ENCODE measurements at places on chromosomes 6 and 20. TPM values are rescaled to one million over a fixed set of nuclear protein-coding genes. Genes with fewer than 3 reads are reported as not detected.
A peak's percentile ranks its signal among the peaks of the same experiment; 100 is the strongest.

- DNase-seq, result no peak
Measured at GRCh38 chr20:8049310-8049709, 29.7 kb upstream of the TMX4 start.

BFSP1 gene
- 3.0 TPM for total RNA-seq

LPA gene
- 0.66 TPM for total RNA-seq

MOG gene
- 85.3 TPM for total RNA-seq

- DNase-seq, result peak; percentile 84
Measured at GRCh38 chr20:44738813-44739477, 6.7 kb upstream of the KCNK15 start.

NHSL1 gene
- 23.5 TPM for total RNA-seq

- DNase-seq, result no peak
Measured at GRCh38 chr20:46230106-46230491, 78.2 kb downstream of the CDH22 start.

PSORS1C2 gene
- total RNA-seq, result not detected

DNA sequence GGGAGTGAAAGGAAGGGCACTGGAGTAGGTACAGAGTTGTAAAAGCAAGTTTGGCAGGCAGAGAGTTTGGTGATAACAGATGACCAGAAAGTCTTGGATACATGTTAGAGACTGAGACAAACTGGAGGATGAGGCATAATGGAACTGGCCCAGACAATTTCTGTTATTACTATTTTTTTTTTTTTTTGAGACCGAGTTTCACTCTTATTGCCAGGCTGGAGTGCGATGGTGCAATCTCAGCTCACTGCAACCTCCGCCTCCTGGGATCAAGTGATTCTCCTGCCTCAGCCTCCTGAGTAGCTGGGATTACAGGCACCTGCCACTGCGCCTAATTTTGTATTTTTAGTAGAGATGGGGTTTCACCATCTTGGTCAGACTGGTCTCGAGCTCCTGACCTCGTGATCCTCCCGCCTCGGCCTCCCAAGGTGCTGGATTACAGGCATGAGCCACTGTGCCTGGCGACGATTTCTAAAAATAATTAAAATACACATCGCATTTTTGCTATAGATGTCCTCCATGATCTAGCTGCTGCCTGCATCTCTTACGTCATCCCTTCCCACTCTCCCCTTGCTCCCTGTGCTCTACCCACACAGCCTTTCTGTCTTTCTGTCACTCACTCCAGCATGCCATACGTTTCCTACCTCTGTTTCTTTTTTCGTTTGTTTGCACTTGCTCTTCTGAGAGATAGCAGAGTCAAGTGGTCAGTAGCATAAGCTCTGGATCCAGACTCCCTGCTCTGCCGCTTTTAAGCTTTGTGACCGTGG, 23.5 kb downstream of the MAPK14 start:
- DNase-seq, result no peak

DNA sequence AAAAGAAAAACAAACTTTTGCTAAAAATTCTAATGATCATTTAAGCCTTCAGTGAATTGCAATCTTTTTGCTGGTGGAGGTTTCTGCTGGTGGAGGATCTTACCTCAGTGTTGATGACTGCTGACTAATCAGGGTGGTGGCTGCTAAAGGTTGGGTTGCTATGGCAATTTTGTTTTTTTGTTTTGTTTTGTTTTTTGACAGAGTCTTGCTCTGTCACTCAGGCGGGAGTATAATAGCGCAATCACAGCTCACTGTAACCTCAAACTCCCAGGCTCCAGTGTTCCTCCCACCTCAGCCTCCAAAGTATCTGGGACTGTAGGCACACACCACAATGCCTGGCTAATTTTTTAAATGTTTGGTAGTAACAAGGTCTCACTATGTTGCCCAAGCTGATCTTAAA, 94.7 kb downstream of the ANKRD6 start:
- DNase-seq, result no peak

BTBD3 gene
- total RNA-seq, result 138 TPM

DNAH8 gene
- total RNA-seq, result 0.11 TPM

NRSN1 gene
- 44.6 TPM for total RNA-seq

SPATA2 gene
- 36.4 TPM for total RNA-seq

DNA sequence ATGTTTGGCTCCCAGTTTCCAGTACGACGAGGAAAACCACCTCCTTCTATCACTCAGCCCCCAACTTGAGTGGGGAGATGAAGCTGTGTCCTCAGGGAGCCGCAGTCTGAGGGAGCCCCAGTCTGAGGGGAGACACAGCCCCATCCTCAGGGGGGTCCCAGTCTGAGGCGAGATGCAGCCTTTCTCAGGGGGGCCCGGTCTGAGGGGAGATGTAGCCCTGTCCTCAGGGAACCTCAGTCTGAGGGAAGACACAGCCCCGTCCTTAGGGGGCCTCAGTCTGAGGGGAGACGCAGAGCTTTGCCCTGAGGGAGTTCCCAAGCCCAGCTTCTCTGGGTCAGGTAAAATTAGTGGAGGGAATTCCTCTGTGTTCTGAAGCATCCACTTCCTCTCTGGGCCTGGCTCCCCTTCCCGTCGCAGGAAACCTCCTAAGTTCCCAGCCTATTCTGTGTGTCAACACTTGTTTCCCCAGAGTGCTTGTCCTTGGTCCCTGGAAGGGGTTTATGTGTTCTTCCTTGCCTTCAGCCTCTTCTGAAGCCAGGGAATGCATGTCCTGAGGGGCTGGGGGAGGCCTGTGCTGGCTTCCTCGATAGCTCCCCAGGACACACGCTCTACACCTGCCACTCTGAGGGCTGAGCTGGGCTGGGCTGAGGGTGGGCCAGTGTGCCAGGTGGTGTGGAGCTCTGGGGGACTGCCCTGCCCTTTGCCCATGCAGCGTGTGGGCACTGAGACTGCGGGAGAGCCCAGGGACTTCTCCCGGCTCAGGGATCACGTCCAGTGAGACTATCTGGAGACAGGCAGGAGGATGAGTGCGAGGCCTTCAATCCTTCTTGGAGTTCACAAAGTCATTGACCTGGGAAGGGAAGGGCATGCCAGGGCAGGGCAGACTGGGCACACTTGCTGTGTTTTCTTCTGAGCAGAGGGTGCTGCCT, 55.4 kb downstream of the VEGFA start:
- no peak for DNase-seq

GRCh38 chr20:676315-676937, 824 bp upstream of the SCRT2 start:
- DNase-seq, result no peak

DNA sequence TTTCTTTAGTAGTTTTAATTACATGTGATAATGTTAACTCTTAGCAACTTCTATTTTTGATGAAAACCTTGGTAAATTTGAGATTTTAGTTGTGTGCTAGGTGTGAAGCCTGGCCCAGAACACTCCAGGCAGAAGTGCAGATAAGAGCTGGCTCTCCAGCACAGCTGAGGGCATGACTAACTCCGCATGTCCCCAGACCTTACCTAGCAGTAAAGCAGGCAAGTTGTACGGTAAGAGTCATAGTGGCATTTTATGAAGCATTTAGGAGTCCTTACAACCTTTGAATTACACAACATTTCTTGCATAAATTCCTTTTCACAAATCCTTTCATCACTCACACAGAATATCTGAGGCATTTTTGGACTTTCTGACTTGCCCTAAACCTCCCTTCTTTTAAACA, 67.2 kb downstream of the OPRM1 start:
- DNase-seq, result no peak

- no peak for DNase-seq
Measured at GRCh38 chr6:8539453-8539852, 104.1 kb upstream of the SLC35B3 start.

DNA sequence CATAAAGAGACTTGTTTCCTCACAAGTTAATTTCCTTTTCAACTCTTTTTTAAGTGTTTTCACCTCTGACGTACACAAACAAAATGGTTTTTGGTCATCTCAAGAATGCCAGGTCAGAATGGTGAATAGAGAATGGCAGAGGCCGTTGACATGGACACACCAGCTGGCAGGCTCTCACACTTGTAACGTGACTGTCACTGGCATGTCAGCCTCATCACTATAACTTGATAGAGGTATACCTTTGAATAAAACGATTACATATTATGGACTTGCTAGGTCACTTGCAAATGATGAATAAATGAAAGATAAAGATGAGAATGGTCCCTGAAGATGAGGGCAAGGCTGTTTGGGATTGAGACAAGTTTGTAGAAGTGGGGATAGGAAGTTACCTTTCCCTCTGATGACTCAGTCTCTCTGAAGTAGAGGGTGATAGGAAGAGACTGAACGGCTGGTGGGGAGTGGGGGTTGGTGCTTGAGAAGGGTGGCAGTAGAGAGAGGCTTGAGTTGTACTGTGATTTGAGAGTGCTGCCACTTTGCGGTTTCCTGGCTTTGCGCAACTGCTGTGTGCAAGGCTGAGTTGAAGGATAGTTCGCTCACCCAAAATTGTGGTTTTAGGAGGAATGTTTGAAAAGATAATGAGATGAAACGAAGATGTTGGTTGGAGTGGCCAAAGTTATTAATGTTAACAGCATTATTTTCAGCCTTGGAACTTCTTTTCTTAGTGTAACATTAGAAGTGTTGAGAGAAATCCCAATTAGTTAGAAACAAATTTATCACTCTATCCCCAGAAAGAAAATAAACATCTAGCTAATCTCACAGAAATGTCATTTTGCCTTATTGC, 30.3 kb downstream of the TBPL1 start:
- DNase-seq, result no peak

DNA sequence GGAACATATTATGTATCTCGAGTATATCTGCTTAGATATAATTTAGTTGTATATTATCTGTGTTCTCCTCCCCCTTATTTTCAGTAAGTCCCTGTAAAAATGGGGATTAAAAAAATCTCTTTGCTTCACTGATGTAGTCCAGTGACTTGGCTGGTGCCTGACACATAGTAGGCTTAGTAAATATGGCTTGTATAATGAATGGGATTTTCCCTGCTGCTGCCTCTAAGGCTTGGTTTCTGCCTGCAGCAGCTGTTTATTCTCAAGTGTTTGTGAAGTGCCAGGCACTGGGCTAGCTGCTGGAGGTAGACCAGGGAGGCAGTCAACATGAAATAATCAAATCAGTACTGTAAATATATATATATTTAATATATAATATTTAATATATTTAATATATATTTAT, 1.6 kb upstream of the ZFP64 start:
- DNase-seq, result no peak

- no peak for DNase-seq
Measured at GRCh38 chr6:95142661-95143335, 434.5 kb upstream of the MANEA start.

- no peak for DNase-seq
Measured at GRCh38 chr6:38345586-38345985, 294.1 kb downstream of the BTBD9 start.

RALGAPB gene
- 48.2 TPM for total RNA-seq

- no peak for DNase-seq
Measured at GRCh38 chr20:42846784-42847490, 342.8 kb downstream of the PTPRT start.

GRCh38 chr6:121590916-121591315, 155.5 kb downstream of the GJA1 start:
- DNase-seq, result no peak

- no peak for DNase-seq
Measured at GRCh38 chr20:3486850-3487249, 16.0 kb downstream of the ATRN start.

HLA-DQB2 gene
- total RNA-seq, result 1.9 TPM
